ENCODE measurements at places on chromosomes 5 and 9. TPM values are rescaled to one million over a fixed set of nuclear protein-coding genes. Genes with fewer than 3 reads are reported as not detected.

DNA sequence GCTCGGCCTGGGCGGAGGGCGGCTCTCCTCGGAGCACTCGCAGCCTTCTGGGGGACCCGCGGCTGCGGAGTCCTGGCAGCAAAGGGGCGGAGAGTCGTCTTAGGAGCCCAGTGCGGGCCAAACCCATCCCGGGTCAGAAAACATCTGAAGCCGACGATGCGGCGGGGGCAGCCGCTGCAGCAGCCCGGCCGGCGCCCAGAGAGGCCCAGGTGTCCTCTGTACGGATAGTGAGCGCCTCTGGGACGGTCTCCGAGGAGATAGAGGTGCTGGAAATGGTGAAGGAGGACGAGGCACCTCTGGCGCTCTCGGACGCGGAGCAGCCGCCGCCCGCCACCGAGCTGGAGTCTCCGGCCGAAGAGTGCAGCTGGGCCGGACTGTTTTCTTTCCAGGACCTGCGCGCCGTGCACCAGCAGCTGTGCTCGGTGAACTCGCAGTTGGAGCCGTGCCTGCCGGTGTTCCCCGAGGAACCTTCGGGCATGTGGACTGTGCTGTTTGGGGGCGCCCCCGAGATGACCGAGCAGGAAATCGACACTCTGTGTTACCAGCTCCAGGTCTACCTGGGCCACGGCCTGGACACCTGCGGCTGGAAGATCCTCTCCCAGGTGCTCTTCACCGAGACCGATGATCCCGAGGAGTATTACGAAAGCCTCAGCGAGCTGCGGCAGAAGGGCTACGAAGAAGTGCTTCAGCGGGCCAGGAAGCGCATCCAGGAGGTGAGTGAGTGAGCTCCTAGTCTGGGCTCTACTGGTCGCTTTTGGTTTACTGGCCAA is 1.2 kb downstream of the JMY start:
- H3K4me3 ChIP-seq, result peak overlapping the region; percentile 94
- DNase-seq, result peak; percentile 76
- peaks cover 19% of the 10 kb centered on the region for H3K4me1 ChIP-seq
- no peaks in the 10 kb centered on the region for H3K27me3 ChIP-seq

DNA sequence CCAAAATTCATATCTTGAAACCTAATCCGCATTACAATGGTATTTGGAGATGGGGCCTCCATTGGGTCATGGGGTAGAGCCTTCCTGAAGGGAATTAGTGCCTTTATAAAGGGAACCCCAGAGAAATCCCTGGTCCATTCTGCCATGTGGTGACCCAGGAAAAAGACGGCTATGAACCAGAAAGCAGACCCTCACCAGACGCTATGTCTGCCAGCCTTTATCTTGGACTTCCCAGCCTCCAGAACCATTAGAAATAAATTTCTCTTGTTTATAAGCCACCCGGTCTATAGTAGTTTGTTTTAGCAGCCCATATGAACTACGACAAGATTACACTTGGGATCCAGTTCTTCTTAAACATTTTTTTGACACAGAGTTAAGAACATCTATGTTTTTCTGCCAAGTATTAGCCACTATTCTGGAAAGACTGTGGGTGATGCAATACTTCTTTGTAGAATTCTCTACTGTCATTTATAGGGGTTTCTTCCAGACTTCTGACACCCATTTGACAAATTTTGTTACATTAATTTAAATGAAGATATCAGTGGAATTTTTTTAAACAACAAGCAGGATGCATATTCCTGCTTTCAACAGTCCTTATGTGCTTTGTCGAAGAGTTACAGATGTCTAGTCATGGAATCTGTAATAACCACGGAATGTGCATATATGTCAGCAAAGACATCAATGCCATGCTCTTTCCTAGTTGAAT is 572.4 kb downstream of the NR2F1-AS1 start:
- no peaks in the 10 kb centered on the region for H3K36me3 ChIP-seq
- no peak for DNase-seq
- no peak overlapping the region for H3K27ac ChIP-seq

- H3K4me3 ChIP-seq, result no peak overlapping the region
- no peaks in the 10 kb centered on the region for H3K27me3 ChIP-seq
- H3K36me3 ChIP-seq, result no peaks in the 10 kb centered on the region
- no peak for DNase-seq
Observed at GRCh38 chr9:89109666-89110065, 69.0 kb downstream of the SHC3 start.

DNA sequence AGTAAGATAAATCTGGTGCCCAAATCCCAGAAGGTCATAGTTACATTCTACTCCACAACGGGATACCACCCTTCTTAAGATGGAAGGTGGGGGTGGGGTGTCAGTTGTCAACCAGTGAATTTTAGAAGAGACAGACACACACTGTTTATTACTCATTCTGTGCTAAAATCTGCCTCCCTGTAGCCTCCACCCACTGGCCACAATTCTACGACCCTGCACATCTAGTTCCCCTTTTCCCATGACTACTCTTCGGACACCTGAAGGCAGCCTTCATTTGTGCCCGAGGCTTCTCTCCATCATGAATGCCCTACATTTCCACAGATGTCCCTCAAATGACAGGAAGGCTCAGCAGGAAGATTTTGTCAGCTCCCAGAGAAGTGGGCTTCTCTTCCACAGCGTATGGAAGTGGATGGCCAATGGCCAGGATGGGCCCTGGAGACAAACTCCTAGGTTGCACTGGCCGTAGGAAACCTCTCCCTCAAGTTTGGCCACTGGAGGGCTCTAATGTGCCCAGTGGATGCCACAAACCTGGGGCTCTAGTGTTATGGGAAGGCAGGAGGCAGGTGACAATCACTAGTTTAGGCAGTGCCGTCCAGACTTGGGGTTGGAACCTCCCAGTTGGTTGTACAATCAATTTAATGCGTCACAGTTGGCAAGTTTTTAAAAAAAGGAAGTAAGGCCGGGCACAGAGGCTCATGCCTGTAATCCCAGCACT is 46.6 kb downstream of the PTPN3 start:
- no peaks in the 10 kb centered on the region for H3K36me3 ChIP-seq
- DNase-seq, result no peak
- peak overlapping the region; percentile 58 for H3K27ac ChIP-seq

DNA sequence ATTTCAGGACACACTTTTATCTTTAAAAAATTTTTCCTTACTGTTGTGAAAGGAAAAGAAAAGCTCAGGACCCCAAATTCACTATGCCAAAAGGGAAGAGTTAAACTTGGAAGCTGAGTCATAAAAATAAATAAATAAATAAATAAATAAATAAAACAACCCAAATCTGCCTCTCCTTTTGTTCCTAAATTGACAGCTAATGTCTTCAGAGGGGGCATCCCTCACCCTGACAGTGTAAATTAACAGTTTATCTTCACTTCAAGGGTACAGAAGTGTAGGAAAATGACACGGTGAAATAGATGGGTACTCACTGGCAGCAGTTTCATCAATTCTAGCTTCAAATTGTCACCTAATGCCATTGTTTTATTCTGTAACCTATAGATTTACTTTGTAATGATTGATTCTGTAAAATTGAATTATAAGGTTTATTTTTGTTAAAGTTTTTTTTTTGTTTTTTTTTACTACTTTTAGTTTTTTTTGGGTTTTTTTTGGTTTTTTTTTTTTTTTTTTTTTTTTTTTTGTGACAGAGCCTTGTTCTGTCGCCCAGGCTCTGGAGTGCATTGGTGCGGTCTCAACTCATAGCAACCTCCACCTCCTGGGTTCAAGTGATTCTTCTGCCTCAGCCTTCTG is 18.5 kb upstream of the ANXA1 start:
- no peak for DNase-seq
- peaks cover 22% of the 10 kb centered on the region for H3K4me1 ChIP-seq
- peak overlapping the region; percentile 70 for H3K4me3 ChIP-seq
- H3K27me3 ChIP-seq, result no peaks in the 10 kb centered on the region

DNA sequence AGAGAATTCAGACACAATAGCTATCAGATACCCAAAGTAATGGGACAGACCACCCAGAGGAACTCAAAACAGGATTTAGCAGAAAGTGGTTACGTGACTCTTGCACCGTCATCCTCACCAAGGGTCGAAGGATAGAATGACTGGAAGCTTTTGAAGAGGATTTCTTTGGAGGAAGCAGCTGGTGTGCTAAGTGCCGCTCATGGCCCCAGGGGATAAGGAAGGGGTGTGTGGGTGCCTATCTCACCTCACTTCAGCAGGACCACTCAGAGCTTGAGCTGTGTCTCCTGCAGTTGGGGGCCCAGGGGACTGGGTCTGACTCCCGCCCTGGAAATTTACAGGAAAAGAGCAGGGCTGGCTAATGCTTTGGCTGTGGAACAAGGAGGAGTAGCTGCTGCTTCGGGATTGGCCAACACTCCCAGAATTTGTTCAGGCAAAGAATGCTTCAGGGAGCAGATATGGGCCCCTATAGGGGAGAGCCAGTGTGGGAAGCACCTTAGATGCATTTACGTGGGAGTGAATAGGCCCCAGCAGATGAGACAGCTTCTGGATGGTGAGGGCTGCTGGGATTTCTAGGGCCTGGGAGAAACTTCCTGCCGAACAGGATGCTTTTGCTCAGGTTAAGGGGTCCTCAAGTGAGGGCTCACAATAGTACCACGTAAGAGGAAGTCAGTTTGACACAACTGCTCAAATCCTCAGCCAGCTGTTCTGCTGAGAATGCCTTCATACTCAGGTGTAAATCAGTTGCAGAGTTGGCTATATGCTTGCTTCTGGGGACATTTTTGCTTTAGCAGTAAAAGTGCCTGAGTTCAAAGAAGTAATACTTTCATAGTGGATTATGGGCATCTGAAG is 29.1 kb upstream of the TOMM5 start:
- no peak overlapping the region for H3K27ac ChIP-seq
- H3K4me1 ChIP-seq, result no peaks in the 10 kb centered on the region
- H3K4me3 ChIP-seq, result no peak overlapping the region
- no peaks in the 10 kb centered on the region for H3K27me3 ChIP-seq
- DNase-seq, result no peak

Gene ABCA1
- 26.1 TPM for total RNA-seq

Gene EDIL3
- total RNA-seq, result 0.69 TPM

Gene FGF18
- total RNA-seq, result 0.66 TPM

Gene FAM163B
- not detected for total RNA-seq

Data from psoas muscle (tissue), 8 donors.